GM04504 (cell line): ENCODE measurements at places on chromosomes 4 and X.
A peak's percentile ranks its signal among the peaks of the same experiment; 100 is the strongest.

- peak; percentile 36 for DNase-seq
Measured at GRCh38 chr4:25174674-25175073, 14.4 kb upstream of the SEPSECS start.

DNA sequence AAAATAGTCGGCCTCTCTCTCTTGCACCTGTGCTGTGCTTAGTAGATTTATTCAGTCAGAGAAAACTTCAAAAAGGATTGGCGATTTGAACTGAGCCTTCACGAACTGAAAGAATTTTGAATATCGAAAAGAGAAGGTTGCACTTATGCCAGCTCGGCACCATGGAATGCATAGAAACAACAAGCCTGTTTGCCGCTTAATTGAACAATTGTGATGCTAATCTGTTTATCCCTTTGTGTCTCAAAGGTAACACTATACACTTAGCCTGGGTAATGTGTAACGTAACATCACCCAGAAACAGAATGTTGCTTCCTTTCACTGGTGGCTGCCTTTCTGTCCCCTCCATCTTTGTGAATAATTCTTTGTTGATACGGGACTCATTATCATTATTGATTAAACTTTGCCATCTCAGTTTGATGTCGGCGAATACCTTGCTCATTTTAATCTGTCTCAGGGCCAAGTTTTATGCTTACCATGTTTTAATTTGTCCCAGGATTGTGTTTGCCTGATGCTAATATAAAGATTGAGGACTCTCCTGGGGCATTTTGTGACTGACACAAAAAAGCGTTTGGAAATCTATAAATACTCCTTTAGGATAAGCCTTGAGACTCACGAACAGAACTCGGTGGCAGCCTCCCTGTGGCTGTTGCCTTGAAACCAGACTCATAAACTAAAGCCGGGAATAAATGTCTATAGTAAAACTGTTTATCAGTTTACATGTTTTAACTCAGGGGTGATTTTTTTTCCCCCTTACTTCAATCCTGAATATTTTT, 400.5 kb downstream of the RAPGEF2 start:
- DNase-seq, result no peak

- DNase-seq, result no peak
Measured at GRCh38 chrX:102154900-102155805, 624 bp downstream of the BEX5 start.

DNA sequence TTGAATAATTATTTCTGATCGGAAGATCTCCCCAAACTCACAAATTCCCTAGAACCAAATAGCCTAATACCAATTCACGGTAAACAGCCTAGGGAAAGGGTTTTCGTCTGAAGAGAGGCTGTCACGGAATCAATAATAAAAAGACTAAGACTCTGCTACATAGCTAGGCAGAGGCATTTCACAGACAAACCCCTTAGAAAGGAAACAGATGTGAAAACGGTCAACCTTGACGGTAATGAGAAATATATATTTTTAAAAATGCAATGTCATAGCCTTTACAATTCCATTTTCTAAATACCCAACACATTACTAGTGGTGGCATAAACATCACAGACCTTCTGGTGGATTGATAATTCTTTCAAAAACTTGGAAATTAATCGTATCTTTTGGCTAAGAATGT, 28.4 kb downstream of the PROM1 start:
- DNase-seq, result no peak

DNA sequence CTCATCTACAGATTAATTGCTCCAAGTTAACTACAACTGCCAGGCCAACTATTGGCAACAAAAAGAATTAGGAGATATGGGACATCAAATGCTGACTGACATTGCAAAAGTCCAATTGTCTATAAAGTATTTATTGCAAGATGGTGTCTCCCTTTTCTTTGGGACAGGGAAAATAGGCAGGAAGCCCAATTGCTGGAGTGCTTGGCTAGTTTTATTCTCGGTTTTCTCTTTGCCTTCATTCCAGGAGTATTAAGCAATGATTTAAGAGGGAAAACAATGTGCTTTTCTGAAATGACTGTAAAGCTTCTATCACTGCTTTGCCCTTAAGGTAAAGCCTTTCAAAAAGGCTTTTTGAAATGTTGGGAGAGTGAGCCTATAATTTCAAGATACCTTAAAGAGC, 62.8 kb upstream of the DIAPH2 start:
- no peak for DNase-seq

DNA sequence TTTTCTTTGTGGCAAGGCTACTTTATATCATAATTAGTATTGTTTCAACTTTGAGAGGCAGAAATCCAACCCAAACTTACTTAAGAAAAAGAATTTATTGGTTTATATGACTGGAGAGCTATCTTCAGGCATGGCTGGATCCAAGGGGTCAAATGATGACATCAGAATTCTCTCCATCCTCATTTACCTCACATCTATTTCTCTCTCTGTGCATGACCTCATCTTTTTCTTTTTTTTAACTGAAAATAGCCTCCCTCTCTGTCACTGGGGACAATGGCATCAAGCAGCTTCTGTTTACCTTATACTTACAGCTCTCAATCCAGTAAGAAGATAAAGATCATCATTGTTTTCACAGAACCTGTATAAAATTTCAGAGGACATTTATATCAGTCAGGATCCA, 12.0 kb upstream of the EXOC1L start:
- DNase-seq, result no peak

GRCh38 chrX:130995439-130995838, 62.7 kb upstream of the ARHGAP36 start:
- DNase-seq, result no peak

DNA sequence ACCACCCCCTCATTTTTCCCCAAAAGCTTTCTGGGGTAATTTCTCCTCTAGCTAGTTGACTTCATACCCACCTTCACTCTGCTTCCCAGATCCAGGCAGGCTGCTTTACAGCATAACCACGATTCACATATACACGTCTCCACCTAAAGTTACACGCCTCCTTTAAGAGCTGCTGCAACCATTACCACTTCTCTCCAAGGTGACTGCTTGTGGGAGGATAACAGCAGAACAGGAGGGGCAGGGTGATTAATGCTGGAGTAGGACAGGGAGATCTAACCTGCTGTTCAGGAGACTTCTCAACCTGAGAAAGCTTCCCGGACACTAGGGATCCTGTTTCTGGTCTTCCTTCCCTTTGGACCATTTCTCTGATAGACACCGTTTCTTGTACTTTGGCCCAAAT, 77.4 kb downstream of the MGST2 start:
- no peak for DNase-seq

DNA sequence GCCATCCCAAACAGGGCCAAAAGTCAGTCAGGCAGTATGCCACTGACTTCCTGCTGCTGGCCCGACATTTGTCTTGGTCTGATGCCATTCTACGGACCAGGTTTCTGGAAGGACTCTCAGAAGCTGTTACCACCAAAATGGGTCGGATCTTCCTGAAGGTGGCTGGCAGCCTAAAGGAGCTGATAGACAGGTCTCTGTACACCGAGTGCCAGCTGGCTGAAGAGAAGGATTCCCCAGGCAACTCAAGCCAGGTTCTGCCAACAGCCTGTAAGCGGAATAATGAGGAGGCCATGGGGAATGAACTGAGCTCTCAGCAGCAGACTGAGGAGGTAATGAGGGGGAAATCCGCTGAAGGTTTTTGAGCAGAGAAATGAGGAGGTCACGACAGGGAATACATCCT, 95.7 kb downstream of the RTL9 start:
- DNase-seq, result no peak

- DNase-seq, result no peak
Measured at GRCh38 chr4:1547131-1547855, 136.8 kb downstream of the FAM53A start.

DNA sequence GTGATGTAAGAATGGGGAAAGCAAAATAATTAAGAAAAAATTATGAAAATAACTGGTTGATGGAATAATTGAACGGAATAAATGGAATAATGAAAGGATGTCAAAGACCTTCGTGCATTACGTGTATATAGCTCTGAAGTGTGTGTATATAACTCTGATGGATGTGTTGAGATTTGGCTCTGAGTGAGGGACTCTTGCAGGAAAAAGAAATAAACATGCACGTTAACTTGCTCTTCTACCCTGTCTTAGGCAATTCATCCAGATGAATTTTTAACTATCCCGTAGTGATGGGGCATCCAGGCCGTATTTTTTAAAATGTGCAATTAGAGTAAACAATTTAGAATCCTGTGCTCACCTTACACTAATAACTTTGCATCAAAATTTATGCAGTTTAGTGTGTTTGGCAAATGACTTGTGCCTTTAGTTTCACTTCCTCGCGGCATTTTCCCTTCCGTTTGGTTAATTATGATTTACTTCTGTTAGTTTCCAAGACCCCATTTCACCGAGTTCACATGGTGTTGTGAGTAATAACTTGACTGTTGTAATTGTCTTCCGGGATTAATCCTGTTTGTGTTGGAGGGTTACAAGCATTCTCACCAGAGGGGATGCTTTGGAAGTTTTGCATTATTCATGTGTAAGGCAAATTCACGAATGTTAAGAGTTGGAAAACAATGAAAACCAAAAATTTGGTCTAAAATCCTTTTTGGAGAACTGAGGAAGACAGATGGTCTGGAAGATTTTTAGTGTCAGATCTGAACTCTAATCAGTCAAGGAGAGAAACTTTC, 256.5 kb upstream of the FAT1 start:
- DNase-seq, result no peak

DNA sequence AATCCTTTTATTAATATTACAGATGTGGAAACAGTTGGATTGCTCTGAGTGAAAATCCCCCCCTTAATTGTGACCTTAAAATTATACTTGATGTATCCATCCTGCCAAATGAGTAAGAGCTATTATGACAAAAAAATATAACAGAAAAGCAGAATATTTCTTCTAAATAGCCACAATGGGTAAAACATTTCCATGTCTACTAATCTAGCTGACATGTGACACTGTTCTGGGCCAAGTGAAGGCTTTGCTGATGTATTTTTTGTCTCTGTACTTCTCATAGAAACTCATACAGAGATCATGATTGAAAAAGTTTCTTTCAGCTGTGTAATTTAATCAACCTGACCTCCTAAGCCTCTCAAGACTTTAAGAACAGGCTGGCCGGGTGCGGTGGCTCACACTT, 569.1 kb upstream of the ZFP42 start:
- no peak for DNase-seq

DNA sequence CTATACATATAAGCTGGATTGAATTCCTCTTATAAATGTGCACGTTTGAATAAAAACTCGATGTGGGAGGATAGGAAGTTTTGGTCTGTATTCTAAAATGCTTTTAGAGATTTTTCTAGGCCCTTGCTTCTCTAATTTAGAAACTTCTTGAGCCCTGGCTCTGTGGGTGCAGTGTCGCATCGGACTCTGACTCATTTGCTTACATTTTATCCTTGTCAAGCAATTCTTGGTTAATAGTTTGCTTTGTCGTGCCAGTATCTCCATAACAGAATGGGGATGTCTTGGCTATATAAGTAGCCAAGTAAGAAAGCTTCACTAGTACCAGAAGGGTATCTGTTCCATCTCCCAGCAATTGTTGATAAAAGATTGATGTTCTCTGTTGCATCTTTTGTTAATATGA, 10.7 kb downstream of the SGMS2 start:
- peak; percentile 13 for DNase-seq

- no peak for DNase-seq
Measured at GRCh38 chrX:46599051-46599560, 25.5 kb downstream of the CHST7 start.

- DNase-seq, result no peak
Measured at GRCh38 chrX:103630171-103630511, 1.4 kb downstream of the TCEAL1 start.

GRCh38 chrX:130831347-130831722, 71.7 kb downstream of the ENOX2 start:
- DNase-seq, result no peak

GRCh38 chr4:112818594-112818965, 181.6 kb downstream of the LARP7 start:
- no peak for DNase-seq

GRCh38 chr4:39950861-39951481, 26.7 kb downstream of the PDS5A start:
- DNase-seq, result no peak

GRCh38 chr4:3112609-3113469, 38.4 kb downstream of the HTT start:
- no peak for DNase-seq

DNA sequence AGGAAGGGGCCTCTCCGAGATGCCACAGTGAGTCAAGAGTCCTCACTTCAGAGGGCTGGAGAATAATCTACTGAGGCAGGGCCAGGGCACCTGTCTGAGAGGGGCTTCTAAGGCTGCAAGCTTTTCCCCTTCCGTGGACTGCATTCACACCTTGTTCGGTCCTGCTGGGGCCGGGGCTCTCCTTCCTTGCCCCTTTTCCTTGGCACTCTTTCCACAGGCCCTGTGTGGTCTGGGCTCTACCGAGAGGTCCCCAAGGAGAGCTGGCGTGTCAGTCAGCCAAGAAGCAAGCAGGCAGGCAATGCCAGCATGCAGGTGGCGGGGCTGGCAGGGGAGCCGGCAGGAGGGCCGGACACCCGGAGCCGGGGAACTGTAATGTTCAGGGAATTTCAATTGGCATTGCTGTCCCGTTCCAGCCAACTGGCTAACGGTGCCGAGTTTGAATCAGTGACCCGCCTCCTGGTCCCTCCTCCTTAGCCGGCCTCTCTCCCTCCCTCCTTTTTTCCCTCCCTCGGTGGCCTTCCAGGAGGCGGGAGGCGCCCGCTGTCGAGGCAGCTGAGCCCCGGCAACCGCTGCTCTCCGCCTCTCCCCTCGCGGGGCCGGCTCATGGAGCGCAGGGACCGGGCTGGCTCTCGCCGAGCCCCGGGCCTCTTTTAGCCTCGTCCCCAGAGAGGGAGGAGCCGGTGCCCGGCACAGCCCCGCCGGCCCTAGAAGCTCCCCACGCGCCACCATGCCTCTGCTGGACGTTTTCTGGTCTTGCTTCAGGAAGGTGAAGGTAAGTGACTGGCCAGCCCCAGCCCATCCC, at the start of gene STARD8:
Gene STARD8 (plus strand): TSS at position 511 of the 802 bp plus-strand sequence. CDS start 217 bp downstream, at position 728.
- DNase-seq, result no peak

- no peak for DNase-seq
Measured at GRCh38 chr4:31086756-31087330, 366.7 kb downstream of the PCDH7 start.

GRCh38 chr4:111120191-111120590, 497.3 kb upstream of the PITX2 start:
- no peak for DNase-seq

GRCh38 chr4:20284990-20285389, 33.3 kb downstream of the SLIT2 start:
- peak; percentile 38 for DNase-seq

DNA sequence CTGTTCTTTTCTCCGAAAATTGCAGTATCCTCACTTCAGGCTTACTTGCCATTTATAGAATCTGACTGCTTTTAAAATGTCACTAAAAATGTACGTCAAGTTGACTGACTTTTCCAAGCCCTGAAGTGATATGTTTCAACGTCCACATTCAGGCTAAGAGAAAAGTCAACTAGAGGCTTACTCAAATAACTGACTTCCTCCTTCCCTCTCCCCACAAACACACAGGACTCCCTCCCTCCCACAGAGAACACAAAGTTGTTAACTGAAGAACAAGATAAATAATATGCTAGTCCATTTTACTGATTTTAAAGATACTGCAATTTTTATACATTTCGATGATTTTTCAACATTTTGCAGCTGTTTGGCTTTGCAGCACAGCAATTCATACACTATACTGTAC, 13.8 kb upstream of the CDKL2 start:
- no peak for DNase-seq
